ENCODE measurements at places on chromosomes 16 and 17.

DNA sequence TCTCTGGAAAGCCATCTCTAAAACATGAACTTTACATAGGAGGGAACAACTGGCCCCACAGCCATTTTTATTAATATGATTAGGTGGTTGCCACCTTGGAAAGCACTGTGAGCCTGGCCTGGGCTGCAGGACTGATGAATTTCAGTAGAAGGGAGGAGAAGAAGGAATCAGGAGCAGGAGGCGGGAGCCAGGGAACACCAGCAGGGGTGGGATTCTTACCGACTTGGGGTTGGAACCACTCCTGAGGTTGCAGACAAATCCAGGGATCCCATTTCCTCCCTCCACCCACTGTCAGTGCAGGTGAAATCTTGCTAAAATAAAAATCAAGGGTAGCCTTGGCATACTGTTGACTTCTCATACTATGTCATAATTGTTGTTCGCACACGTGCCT is 16.9 kb upstream of the MAP3K14 start:
- no peak for DNase-seq

GRCh38 chr17:73316919-73317505 is 5.2 kb upstream of the CDC42EP4 start:
- DNase-seq, result no peak

DNA sequence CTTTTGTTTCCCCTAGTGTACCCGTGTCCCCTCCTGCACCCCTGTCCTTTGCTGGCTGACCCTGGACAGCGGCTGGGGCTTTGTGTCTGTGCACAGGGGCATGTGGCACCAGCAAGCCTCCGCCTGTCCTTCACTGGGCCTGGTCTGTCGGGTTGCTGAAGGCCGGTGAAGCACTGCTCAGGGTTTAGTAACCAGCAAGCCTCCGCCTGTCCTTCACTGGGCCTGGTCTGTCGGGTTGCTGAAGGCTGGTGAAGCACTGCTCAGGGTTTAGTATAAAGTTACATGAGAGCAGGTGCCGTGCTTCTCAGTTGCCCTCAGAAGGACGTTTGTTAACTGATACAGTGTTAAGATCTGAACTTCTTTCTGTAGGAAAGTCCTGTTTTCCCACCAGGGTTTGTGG is 33.8 kb downstream of the DEF8 start:
- no peak for DNase-seq

DNA sequence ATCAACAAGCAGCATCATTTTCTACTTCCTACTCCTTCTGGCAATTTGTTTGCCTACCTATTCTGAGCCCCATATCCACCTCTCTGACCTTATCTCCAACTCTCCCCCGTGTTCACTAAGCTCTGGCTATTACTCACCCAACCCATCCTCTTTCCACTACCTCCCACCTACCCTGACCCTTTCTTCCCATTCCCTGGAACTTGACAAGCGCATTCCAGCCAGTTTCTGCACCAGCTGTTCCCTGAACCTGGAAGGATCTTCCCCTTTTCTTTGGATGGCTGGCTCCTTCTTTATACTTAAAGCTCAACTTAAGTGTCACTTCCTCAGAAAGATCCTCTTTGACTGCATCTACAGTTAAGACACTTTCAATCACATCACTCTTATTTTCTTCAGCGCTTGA is 2.2 kb downstream of the DCUN1D3 start:
- no peak for DNase-seq

- DNase-seq, result no peak
These were observed 47.8 kb downstream of the NFAT5 start for GRCh38 chr16:69613378-69614154.
